ENCODE measurements at places on chromosomes 13 and 19. TPM values are rescaled to one million over a fixed set of nuclear protein-coding genes. Genes with fewer than 3 reads are reported as not detected.
A peak's percentile ranks its signal among the peaks of the same experiment; 100 is the strongest.

- H3K36me3 ChIP-seq = no peaks in the 10 kb centered on the region
- no peak overlapping the region for H3K4me3 ChIP-seq
- no peak overlapping the region for H3K27ac ChIP-seq
- no peaks in the 10 kb centered on the region for H3K4me1 ChIP-seq
Measured at GRCh38 chr13:101155920-101156319, 260.4 kb downstream of the NALCN start.

GRCh38 chr13:96982672-96983071, 11.6 kb downstream of the OXGR1 start:
- no peak overlapping the region for H3K4me3 ChIP-seq
- no peak for DNase-seq
- no peaks in the 10 kb centered on the region for H3K36me3 ChIP-seq
- H3K27me3 ChIP-seq = peaks cover 6% of the 10 kb centered on the region
- H3K27ac ChIP-seq = no peak overlapping the region
- H3K4me1 ChIP-seq = peaks cover 11% of the 10 kb centered on the region

DNA sequence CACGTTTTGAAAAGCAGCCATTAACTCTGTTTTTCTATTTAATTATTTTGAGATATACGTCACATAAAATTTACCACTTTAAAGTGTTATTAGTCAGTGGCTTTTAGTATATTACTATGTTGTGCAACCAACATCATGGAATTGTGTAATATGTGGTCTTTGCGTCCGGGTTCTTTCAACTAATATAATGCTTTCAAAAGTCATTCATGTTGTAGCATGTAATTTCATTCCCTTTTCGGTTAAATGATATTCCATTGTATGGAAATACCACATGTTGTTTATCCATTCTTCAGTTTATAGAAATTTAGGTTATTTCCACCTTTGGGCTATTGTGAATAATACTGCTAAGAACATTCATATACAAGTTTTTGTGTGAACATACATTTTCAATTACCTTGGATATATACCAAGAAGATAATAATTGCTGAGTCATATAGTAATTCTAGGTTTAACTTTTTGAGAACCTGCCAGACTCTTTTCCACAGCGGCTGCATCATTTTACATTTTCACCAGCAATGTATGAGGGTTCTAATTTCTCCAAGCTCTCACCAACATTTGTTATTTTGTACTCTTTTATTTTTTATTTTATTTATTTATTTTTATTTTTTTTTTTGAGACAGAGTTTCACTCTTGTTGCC, 28.1 kb upstream of the CLDN10 start:
- DNase-seq = no peak

GRCh38 chr13:101545521-101545920, 93.0 kb downstream of the ITGBL1 start:
- no peaks in the 10 kb centered on the region for H3K36me3 ChIP-seq
- no peak for DNase-seq
- no peaks in the 10 kb centered on the region for H3K4me1 ChIP-seq
- no peak overlapping the region for H3K4me3 ChIP-seq
- no peak overlapping the region for H3K27ac ChIP-seq

DNA sequence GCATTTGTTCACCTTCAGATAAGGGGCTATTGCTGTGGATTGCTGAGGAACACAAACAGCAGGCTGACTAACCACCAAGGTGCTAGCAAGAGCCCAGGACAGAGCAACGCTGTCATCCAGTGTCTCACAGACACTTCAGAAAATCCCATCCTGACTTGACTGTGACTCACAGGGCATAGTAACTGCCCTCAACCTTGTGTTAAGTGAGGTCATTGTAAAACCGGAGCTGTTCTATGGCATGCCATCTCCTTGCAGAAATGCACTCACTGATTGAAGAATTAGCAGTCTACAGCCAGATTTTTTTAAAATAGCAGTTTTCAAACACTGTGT, 51.1 kb downstream of the TNFRSF19 start:
- no peaks in the 10 kb centered on the region for H3K36me3 ChIP-seq
- H3K27ac ChIP-seq = no peak overlapping the region
- no peaks in the 10 kb centered on the region for H3K4me1 ChIP-seq
- H3K4me3 ChIP-seq = no peak overlapping the region
- DNase-seq = peak; percentile 37
- peaks cover 4% of the 10 kb centered on the region for H3K27me3 ChIP-seq

DNA sequence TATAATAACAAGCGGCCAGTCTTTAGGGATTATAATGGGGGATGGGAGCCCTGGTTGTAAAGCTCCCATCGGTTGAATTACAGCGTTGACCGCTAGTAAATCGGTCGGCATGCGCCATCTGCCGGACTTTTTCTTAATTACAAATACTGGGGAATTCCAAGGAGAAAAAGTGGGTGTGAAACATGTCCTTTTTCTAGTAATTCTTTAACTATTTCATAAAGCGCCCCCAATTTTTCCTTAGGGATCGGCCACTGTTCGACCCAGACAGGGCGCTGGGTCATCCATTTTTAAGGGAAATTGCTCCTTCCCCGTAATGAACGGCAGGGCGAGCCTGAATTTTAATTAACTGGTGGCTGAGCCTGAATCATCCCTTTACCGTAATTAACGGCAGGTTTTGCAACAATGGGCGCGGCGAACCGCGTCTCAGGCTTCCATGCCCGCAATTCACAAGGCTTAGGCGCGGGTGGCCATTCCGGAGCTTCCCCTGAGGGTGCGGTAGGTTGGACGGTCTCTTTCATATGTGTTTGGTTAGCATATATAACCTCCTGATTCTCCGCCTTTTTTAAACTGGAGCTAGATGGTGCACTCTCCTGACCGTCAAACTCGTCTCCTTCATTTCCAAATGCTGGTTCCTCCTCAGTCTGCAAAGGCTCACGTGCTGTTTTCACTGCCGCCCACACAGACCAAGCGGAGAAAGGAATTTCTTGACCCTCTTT, 30.2 kb upstream of the EVI5L start:
- H3K36me3 ChIP-seq = no peaks in the 10 kb centered on the region
- peaks cover 32% of the 10 kb centered on the region for H3K27me3 ChIP-seq
- peaks cover 8% of the 10 kb centered on the region for H3K4me1 ChIP-seq
- H3K27ac ChIP-seq = no peak overlapping the region

DNA sequence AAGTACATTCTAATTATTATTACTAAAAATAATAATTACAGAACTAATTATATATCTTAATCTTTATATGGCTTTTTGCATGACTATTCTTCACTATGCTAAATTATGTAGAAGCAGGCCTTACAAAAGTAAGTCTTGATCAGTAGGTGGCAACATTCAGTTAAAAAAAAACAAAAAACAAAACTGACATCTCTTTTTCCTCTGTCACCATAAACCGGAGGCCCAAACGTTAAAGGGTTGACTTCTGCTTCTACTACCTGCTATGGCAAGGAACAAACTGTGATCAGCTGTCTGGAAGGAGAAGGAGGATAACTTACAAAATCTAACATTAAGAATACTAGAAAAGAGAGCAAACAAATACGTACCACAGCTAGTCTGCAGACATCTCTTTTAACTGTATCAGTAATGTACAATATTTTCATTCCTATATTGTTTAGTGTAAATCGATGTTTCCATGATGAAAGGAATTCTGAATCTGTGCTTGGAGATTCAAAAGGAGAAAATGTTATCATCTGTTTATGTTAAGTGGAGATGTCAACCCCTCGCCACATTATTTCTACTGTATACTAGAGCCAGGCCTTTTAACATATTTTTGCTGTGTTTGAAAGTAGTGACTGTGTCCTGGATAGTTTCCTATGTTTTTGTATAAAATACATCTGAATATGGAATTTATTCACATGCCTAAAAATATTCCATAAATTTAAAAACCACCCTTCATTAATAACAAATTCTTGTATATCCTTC, 1525.4 kb downstream of the SLITRK1 start:
- no peaks in the 10 kb centered on the region for H3K4me1 ChIP-seq
- H3K36me3 ChIP-seq = no peaks in the 10 kb centered on the region
- H3K4me3 ChIP-seq = no peak overlapping the region
- no peak overlapping the region for H3K27ac ChIP-seq

- DNase-seq = no peak
- H3K27ac ChIP-seq = no peak overlapping the region
- no peaks in the 10 kb centered on the region for H3K36me3 ChIP-seq
- no peaks in the 10 kb centered on the region for H3K4me1 ChIP-seq
Measured at GRCh38 chr13:59016250-59016649, 1147.5 kb downstream of the DIAPH3 start.

- H3K27me3 ChIP-seq = no peaks in the 10 kb centered on the region
- no peak overlapping the region for H3K27ac ChIP-seq
- no peaks in the 10 kb centered on the region for H3K4me1 ChIP-seq
- no peaks in the 10 kb centered on the region for H3K36me3 ChIP-seq
- no peak for DNase-seq
- no peak overlapping the region for H3K4me3 ChIP-seq
Measured at GRCh38 chr19:29090783-29091526, 122.0 kb downstream of the UQCRFS1 start.

- peaks cover 28% of the 10 kb centered on the region for H3K27me3 ChIP-seq
- no peaks in the 10 kb centered on the region for H3K36me3 ChIP-seq
- no peak for DNase-seq
- H3K4me1 ChIP-seq = peaks cover 7% of the 10 kb centered on the region
- no peak overlapping the region for H3K4me3 ChIP-seq
- H3K27ac ChIP-seq = no peak overlapping the region
Measured at GRCh38 chr19:15191982-15192381, 8.8 kb downstream of the NOTCH3 start.

DNA sequence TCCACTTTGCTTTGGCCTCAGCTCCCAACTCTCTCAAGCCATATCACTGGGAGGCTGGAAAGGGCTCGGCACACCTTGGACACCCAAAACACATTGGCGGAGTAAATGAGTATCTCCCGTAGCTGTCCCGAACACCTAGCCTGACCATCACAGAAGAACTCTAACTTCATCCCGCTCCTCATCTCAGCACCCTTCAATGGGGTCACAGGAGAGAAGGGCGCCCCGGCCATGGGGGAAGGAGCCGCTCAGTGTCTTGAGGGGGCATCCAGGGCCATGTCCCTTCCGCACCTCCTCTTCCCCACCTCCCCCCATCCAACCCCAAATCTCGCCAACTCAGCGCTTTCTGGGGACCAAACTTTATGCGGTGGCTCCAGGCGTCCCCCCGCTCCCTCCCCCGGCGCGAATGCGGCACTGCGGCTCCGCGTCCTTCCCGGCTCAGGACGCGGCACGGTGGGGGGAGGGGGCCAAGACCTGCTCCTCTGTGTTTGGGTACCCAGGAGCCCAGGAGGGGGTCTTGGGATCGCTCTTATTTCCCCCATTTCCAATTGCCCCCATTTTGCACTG, 3.0 kb downstream of the KCNC3 start:
- peaks cover 26% of the 10 kb centered on the region for H3K27me3 ChIP-seq
- peak; percentile 28 for DNase-seq
- peak overlapping the region; percentile 63 for H3K4me3 ChIP-seq
- no peak overlapping the region for H3K27ac ChIP-seq
- peaks cover 36% of the 10 kb centered on the region for H3K4me1 ChIP-seq

The EDDM13 gene
- total RNA-seq = 0.30 TPM

DNA sequence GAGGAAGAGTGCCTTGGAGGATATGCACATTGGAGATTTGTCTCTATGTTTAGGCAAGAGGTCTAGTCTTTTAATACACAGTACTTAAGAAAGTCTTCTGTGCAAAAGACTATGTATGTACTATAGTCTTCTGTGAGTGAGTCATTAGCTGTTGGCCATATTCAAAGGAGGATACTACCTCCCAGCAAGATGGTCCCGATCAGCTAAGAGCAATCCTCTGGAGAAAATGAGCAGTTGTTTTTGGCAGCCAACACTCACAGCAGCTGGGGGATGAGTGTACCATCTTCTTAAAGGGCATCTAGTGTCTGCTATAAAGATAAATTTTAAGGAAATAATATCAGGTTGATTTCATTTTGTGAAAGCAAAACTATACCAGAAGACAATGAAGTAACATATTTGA, 487.8 kb downstream of the KCTD12 start:
- peaks cover 5% of the 10 kb centered on the region for H3K4me1 ChIP-seq
- no peak overlapping the region for H3K27ac ChIP-seq

- no peak overlapping the region for H3K27ac ChIP-seq
- no peaks in the 10 kb centered on the region for H3K4me1 ChIP-seq
- H3K4me3 ChIP-seq = no peak overlapping the region
- H3K27me3 ChIP-seq = no peaks in the 10 kb centered on the region
- DNase-seq = no peak
Measured at GRCh38 chr19:7561325-7561724, 25.8 kb downstream of the PNPLA6 start.

The MBOAT7 gene
- 74.9 TPM for total RNA-seq

GRCh38 chr13:110715395-110716246, 2.1 kb downstream of the ING1 start:
- H3K36me3 ChIP-seq = peaks cover 17% of the 10 kb centered on the region
- no peaks in the 10 kb centered on the region for H3K27me3 ChIP-seq
- DNase-seq = peak; percentile 98
- peak overlapping the region; percentile 97 for H3K27ac ChIP-seq

DNA sequence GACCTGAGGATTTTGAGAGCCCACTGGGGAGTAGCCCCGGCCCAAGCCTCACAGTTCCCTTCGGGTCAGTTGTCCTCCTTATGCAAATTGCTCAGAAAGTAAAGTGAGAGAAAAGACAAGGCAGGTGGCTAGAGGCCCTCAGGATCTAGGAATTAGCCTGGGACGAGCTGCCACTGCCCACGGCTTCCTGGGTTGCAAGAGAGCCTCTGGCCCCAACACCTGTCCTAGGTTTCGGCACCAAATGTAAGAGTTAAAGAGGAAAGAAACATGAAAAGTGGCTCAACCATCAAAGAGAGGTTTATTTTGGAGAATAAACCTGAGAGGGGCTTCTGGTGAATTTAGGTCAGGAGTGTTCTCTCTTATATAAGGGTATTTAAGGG, 25.6 kb downstream of the TMEM255B start:
- H3K4me1 ChIP-seq = peaks cover 4% of the 10 kb centered on the region
- no peak overlapping the region for H3K4me3 ChIP-seq
- no peak for DNase-seq
- H3K36me3 ChIP-seq = no peaks in the 10 kb centered on the region
- peaks cover 9% of the 10 kb centered on the region for H3K27me3 ChIP-seq
- H3K27ac ChIP-seq = no peak overlapping the region

DNA sequence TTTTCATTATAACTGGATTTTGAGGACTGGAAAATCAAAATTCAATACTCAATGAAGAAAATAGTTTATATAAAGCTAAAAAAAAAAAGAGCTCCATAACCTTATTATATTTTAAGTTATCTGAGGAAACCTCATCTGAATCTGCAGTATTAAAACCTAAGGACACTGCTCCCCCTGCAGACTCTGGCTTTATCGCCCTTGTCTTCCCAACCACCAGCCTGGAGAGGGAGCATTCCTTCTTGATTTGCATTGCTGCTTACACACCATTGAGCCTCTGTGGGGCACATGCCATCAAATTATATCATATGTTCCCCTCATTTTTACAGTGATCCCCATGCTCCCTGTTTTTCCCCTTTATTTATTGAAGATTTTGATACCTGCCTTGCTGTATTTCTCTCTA, 871.4 kb upstream of the GPC6 start:
- DNase-seq = no peak
- H3K4me3 ChIP-seq = no peak overlapping the region
- H3K36me3 ChIP-seq = no peaks in the 10 kb centered on the region
- H3K27ac ChIP-seq = no peak overlapping the region
- no peaks in the 10 kb centered on the region for H3K27me3 ChIP-seq
- no peaks in the 10 kb centered on the region for H3K4me1 ChIP-seq

- H3K27ac ChIP-seq = no peak overlapping the region
- no peaks in the 10 kb centered on the region for H3K36me3 ChIP-seq
- no peaks in the 10 kb centered on the region for H3K4me1 ChIP-seq
- H3K27me3 ChIP-seq = no peaks in the 10 kb centered on the region
- H3K4me3 ChIP-seq = no peak overlapping the region
- no peak for DNase-seq
Measured at GRCh38 chr13:37364007-37364406, 234.6 kb downstream of the POSTN start.

- H3K27ac ChIP-seq = no peak overlapping the region
- H3K4me3 ChIP-seq = no peak overlapping the region
- H3K36me3 ChIP-seq = no peaks in the 10 kb centered on the region
- DNase-seq = no peak
- no peaks in the 10 kb centered on the region for H3K4me1 ChIP-seq
Measured at GRCh38 chr13:92143766-92144165, 745.3 kb downstream of the GPC5 start.

The CYP2A6 gene
- not detected for total RNA-seq
